Naive thymus-derived CD4-positive, alpha-beta T cell (primary cell): ENCODE measurements at places on chromosomes 1 and 21. TPM values are rescaled to one million over a fixed set of nuclear protein-coding genes. Genes with fewer than 3 reads are reported as not detected.

DNA sequence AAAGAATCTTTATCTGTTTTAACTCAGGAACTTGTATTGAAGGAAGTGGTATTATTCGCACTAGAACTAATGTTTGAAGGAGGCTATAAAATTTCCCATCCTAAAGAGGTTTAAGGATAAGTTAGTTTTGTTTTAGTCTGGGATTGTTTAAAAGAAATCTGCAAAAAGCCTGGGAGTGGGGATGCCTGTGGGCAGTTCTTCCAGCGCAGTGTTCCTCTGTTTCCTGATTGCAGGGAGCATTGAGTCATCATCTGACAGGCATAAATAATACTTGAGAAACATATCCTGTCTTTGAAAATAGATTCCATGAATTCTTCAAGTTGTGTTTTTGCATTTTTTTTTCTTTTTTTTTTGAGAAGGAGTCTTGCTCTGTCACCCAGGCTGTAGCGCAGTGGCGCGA is 350.8 kb upstream of the PTBP2 start:
- DNase-seq: no peak
- no peaks in the 10 kb centered on the region for H3K4me1 ChIP-seq
- H3K4me3 ChIP-seq: no peak overlapping the region
- no peaks in the 10 kb centered on the region for H3K27me3 ChIP-seq
- H3K27ac ChIP-seq: no peak overlapping the region

DNA sequence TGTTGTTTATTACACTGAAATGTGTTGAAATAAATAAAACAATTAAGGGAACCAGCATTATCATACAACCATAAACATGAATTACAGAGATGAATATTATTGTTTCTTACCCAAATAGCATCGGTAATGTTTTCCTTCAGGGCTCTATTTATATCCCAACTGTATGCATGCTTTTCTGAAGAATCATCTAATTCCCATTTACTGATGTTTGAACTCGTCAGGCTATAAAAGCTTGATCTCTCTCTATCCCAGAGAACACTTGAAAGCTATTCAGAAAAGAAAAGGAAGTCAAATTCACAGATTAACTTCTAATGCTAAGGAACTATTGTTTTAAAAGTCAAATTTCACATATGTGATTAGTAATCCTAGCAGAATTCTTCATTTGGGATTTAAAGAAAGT is 12.4 kb downstream of the NUP133 start:
- peaks cover 71% of the 10 kb centered on the region for H3K36me3 ChIP-seq
- no peak overlapping the region for H3K27ac ChIP-seq
- H3K27me3 ChIP-seq: no peaks in the 10 kb centered on the region
- H3K4me3 ChIP-seq: no peak overlapping the region

- no peaks in the 10 kb centered on the region for H3K4me1 ChIP-seq
- H3K27ac ChIP-seq: no peak overlapping the region
- H3K4me3 ChIP-seq: no peak overlapping the region
Observed at GRCh38 chr1:219990782-219991510, 55.4 kb downstream of the EPRS1 start.

The TDRD5 gene
- not detected for polyA plus RNA-seq

DNA sequence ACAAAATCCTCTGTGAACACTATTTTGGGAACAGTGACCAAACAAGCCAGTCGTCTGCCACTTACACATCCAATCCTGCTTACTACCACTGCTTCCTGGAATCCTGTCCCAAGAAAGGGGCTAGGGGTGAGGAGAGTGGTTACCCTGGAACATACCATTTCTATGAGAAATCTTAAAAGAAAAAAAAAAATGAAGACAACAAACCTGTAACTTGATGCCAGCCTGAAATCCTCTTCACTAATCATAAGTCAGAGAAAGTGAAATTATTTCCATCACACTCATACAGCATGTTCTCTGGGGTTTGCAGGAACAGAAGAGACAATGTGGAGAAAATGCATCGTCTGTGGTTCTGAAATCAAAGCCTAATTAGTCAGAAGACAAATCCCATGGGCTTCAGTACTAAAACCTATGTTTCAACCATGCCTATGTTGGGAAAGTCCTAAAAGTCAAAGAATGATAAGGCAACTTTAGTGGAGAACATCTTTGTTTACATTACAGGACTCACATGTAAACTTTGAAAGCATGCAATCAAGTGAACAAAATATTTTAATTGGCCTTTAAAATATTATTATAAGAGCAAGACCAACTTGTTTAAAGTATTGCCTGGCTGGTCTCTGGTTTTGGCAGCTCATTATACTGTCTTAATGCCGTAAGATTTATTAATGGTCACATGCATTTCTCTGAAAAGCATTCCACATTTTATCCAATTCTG is 220.7 kb downstream of the LTN1 start:
- no peak overlapping the region for H3K27ac ChIP-seq
- H3K4me3 ChIP-seq: no peak overlapping the region
- H3K27me3 ChIP-seq: no peaks in the 10 kb centered on the region
- no peaks in the 10 kb centered on the region for H3K4me1 ChIP-seq
- H3K36me3 ChIP-seq: no peaks in the 10 kb centered on the region

- no peak for DNase-seq
- H3K4me1 ChIP-seq: no peaks in the 10 kb centered on the region
- H3K4me3 ChIP-seq: no peak overlapping the region
- H3K36me3 ChIP-seq: no peaks in the 10 kb centered on the region
- H3K27ac ChIP-seq: no peak overlapping the region
Observed at GRCh38 chr1:173333581-173333980, 126.5 kb upstream of the TNFSF4 start.

DNA sequence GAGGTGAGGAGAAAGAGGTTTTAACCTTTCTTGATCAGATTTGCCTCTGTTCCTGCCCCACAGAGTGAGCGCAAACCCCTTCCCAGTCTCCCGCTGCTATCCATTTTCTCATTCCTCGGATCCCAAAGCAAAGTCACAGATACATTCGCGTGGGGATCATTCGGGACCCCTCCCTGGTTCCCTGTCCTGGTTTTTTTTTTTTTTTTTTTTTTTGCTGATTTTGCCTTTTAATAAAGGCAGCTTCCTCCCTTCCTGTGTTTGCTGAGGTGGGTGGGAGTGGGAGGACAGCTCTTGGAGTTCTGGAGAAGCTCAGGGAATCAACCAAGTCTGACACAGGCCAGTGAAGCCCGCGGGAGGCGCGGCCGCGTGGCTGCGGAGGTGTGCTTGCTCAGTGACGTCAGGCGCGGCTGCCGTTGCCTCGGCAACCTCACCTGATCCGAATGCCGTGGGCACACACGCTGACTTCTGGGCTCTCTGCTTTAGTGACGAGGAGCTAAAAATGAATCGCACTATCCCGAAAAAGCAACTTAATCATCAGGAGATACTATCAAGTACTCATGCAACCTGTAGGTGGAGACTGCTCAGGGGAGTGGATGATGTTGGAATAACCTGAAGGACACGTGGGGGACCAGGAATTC is 106.4 kb downstream of the TBX19 start:
- DNase-seq: peak; percentile 73
- H3K36me3 ChIP-seq: no peaks in the 10 kb centered on the region
- no peaks in the 10 kb centered on the region for H3K27me3 ChIP-seq

- H3K4me1 ChIP-seq: no peaks in the 10 kb centered on the region
- no peak overlapping the region for H3K4me3 ChIP-seq
- no peaks in the 10 kb centered on the region for H3K36me3 ChIP-seq
- H3K27ac ChIP-seq: no peak overlapping the region
- H3K27me3 ChIP-seq: no peaks in the 10 kb centered on the region
- no peak for DNase-seq
Observed at GRCh38 chr1:114000406-114000805, 21.1 kb downstream of the OLFML3 start.

The LCE1D gene
- polyA plus RNA-seq: not detected
